ENCODE measurements at places on chromosomes 4 and X.

GRCh38 chr4:40333921-40334352, 1.2 kb upstream of the CHRNA9 start:
- peak; percentile 89 for DNase-seq

DNA sequence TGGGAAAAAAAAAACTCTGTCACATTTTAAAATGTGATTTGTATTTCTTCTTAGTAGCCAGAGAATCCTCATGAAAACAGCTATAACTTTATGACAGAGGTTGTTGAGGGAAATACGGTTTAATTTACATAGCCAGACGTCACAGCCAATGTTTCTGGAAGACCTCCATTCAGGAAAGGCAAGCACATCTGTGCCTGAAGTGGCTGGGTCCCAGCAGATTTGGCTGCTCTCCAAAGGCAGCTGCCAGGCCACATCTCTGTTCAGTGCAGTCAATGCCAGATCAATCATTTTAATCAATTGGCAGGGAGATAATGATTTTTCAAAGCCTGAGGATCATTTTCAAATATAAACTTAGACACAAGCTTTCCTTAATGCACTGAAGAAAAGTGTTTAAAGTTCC, 86.5 kb upstream of the ZIC3 start:
- DNase-seq: no peak

- DNase-seq: no peak
Observed at GRCh38 chrX:71102292-71102691, 4.2 kb downstream of the CXorf65 start.

GRCh38 chrX:25544641-25545040, 528.9 kb upstream of the ARX start:
- DNase-seq: no peak

GRCh38 chrX:105121186-105121585, 99.3 kb downstream of the TEX13A start:
- no peak for DNase-seq

DNA sequence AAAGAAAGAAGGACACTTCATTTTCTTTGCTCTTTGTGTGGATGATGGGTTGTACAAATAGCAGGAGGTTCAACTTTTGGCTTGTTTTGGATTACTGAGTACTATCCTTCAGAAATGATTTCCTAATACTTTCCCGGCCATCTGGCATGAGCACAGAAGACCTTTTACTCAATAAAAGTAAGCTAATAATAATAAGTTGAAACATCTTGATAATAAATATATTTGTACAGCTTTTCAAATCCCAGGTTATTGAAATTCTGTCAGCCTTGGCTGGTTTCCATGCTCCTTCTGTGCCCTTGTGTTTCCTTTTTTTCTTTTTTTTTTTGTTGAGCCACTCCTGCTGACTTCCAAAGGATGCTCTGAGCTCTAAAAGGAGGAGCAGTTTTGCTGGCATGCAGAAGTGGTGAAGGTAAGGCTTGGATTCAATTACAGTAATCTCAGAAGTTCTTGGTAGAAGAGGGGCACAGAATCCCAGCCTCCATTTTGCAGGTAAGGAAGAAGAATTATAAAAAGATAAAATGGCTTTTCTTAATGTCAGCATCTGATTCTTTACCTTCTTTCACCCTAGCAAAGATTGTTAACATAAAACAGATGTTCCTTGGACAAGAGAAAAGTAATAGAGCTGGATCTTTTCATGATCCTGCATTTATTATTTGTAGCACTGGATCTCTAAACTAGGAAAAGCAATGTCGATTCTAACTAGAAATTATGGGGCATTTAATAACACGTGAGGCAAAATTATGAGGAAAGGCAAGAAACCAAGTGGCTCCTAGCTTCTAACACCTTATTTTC, 31.9 kb downstream of the REPS2 start:
- no peak for DNase-seq

DNA sequence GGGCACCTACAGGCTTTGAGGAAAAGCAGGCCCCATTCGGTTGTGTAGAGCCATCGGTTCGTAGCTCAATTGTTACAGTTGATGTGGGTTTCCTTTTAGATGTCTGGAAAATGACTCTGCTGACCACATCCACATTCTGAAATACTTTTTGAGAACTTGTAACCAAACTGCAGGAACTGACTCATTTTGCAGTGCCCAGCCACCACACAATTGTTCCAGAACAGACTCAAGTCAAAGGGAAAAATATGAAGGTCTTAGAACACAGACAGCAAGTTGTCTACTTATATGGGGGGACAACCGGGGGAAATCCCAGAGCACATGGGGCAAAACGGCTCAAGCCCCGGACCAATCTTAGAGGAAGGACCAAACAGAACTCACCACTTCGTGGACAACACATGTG, 557.6 kb upstream of the DIPK2B start:
- peak; percentile 92 for DNase-seq

- no peak for DNase-seq
Observed at GRCh38 chrX:69255441-69256290, 90.4 kb upstream of the PJA1 start.

- no peak for DNase-seq
Observed at GRCh38 chr4:163121689-163122088, 45.0 kb downstream of the NAF1 start.

DNA sequence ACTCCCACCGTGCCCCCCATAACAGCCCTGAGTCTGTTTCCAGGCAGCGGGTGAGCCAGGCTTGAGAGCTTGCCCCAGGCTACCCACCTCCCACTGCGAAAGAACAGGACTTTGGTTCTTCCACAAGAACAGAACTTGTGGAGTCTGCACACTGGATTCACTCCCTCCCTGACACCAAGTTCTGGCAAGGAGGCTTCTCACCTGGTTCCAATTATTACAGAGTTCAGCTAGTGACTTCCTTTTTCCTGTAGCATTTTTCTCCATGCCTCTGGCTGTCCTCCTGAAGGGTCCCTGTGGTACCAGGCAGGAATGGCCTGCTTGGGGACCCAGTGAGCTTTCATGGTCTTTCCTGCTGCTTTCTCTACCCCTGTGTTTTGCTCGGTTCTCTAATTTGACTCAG, 208.6 kb upstream of the SFRP2 start:
- DNase-seq: no peak

- no peak for DNase-seq
Observed at GRCh38 chr4:115514675-115515074, 401.3 kb upstream of the NDST4 start.

DNA sequence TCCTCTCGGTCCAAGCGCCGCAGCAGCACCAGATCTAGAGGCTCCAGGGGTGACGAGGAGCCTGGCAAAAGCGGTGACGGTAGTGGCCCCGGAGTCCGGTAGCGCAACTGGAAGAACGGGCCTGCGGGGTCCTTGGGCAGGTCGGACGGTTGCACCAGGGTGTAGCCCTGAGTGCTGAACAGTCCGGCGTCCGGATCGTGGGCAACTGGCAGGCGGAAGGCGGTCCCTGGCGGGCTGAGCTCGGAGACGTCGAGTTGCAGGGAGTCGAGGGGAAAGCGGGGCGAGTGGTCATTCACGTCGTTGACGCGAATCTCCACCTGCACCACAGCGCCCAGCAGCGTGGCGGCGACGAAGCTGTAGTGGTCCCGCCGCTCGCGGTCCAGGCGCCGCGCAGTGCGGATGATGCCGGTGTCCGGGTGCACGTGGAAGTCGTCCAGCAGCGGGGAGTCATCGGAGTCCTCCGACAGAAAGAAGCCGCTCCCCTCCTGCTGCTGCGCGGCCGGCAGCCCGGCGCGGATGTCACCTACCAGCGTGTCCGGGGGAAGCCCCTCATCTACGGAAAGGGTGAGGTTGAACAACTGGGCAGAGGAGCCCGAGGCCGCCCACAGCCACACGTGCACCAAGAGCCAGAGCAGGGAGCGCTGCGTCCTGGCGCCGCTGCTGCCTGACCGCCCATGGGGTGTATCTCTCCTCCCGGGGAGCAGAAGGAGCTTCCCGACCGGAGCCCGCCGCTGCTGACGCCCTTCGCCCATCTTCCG, 837 bp downstream of the DCHS2 start:
- DNase-seq: no peak

- no peak for DNase-seq
Observed at GRCh38 chr4:173187732-173188131, 19.1 kb downstream of the GALNT7 start.

DNA sequence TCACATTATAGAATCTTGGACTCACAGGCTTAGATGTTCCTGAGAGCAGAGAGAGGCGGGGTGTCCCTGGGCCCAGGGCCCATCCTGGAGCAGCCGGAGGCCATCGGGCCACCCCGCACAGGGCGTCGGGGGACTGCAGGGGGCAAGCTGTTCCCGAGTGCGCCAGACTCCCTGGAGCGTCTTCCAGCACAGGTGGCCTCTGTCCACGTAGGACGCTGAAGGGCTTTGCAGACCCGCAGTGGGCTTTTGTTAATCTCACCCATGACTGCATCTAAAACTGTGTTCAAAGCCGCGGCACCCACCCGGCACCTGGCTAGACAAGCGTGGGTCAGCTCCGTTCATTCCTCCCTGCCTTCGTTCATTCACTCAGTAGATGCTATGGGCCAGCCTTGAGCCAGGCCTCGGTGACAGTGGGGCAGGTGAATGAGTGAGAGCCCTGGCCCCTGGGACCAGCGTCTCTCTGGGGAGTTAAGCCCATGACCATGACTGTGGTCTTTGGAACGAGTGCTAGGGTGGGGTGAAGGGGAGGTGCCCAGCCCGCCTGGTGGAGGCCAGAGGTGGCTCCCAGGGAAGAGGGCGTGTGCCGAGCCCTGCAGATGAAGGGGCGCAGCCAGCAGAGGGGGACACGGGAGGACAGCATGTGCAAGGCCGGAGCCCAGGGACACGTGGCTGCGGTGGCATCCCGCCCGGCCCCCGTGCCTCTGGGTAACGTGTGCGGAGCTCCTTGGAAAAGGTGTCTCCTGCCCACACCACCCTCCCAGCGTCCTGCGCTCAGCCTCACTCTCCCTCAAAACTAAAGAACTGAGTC, 98.3 kb downstream of the HMX1 start:
- DNase-seq: no peak

GRCh38 chrX:44245733-44246132, 97.7 kb downstream of the EFHC2 start:
- no peak for DNase-seq

DNA sequence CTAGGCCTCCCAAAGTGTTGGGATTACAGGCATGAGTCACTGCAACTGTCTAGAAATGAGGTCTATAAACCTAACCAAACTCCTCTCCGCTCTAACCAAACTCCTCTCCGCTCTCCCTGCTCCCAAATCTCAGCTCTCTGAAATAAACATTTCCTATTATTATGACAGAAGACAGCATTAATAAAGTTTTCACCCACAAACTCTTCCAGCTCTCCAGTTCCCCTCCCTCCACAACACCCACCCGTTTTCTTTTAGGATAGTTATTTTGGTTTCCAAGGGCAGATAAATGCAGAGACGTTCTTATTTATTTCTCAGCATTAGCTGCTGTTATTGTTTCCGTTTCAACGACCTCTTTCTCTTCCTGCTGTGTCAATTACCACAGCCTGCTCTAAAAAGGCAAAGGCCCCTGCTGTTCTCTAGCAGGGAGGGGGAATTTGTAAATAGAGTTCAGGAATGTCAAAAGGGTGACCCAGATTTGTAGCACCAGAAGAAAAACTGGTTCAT, 13.3 kb upstream of the SCD5 start:
- DNase-seq: peak; percentile 56

DNA sequence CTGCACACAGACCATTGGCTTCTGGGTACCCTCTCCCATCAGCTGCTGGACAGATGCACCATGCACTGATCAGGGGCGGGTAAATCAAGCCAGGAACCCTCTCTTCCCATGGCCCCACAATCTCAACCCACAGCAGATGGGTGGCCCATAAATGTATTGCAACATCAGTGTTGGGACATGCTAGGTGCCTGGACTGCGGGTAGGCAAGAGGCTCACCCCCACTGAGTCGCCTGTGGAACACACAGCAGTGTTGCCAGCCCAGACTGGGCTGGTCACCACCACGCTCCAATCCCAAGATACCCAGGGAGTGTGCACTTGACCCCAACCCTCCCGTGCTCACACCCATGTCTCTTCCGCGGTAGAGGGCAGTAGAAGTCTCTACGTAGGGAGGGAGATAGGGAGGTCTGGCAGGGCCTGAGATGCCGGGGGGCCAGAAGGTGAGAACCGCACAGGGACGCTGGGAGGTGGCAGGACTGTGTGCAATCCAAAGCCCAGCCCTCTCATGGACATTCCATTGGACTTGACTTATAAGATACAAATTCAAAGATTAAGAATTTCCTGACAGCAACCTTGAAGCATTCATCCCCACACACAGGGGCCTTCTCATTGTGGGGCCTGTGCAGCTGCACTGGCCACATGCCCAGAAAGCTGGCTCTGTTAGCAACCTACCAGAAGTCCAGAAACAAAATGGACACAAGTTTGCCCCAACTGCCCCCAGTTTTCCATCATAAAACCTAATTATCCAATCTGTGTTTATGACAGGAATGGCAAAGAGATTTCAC, 183.7 kb downstream of the NSUN7 start:
- DNase-seq: peak; percentile 27

GRCh38 chr4:99321241-99322191, at the start of gene ADH1B:
TSS of gene ADH1B (minus strand) at chr4:99321401. CDS start at chr4:99321331, 70 bp downstream.
- DNase-seq: no peak

DNA sequence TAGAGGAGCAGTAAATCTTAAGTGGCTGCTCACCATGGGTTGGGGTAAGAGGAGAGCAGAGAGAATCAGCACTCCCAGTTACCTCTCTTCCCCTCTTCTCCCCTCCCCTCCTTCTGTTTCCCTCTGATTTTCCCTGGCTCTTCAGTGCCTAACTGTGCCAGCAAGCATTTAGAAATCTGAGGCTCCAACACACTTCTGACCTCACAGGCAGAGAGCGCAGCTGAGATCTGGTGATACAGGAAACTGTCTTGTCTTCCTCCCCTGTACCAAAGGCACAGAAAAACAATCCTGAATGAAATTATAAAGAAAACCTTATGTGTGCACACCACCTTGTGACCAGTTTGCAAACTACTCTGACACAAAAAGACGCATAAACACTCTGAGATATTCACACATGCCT, 82.4 kb upstream of the SMIM10 start:
- peak; percentile 70 for DNase-seq

- DNase-seq: no peak
Observed at GRCh38 chr4:140109737-140110136, 44.2 kb downstream of the MAML3 start.

GRCh38 chrX:148193759-148194158, 212.6 kb downstream of the FMR1NB start:
- DNase-seq: no peak

DNA sequence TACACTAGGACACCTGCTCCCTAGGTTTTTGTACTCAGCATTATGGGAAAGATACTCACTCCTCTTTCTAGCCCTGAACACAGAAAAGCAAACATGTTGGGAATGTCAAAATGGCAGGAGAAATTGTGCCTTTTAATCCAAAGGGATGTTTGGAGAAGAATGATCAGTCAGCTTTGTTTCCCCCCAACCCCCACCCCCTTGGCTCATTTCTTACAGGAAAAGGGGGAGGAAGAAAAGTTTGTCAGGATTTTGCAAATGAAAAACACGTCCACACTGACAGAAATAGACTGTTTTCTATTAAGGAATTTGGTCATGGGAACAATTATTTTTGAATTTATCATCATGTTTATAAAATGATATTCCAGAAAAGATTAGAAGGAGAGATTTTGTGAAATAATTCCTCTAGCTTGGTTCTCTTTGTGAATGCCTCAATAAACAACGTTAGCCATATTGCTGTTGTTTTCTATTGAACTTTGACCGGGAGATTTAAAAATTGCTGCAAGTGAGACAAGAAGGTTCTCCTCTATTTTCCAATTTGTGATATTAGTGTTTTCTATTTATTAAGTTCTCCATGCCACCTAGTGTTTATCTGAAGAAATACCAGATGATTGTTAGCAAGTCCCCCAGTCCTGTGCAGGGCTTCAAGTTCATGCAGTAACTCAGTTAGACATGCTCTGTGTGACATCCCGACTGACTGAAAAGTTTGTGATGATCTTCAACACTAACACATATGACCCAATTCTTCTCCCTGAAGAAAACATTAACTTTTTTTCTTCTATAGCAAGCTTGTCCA, 31.3 kb upstream of the TFDP3 start:
- DNase-seq: no peak
